ENCODE measurements at places on chromosomes 12 and 14. TPM values are rescaled to one million over a fixed set of nuclear protein-coding genes. Genes with fewer than 3 reads are reported as not detected.

The HNF1A gene
- total RNA-seq, result not detected

The VWF gene
- total RNA-seq, result 0.07 TPM

The WNT1 gene
- not detected for total RNA-seq

The EIF5 gene
- total RNA-seq, result 175 TPM

The SERPINA6 gene
- not detected for total RNA-seq

The DCN gene
- 2,473 TPM for total RNA-seq

The ZDHHC22 gene
- total RNA-seq, result 0.13 TPM

The TEP1 gene
- 19.2 TPM for total RNA-seq
